Gastroesophageal sphincter (tissue), 4 donors: ENCODE measurements at places on chromosomes 12 and 14. TPM values are rescaled to one million over a fixed set of nuclear protein-coding genes. Genes with fewer than 3 reads are reported as not detected.
A peak's percentile ranks its signal among the peaks of the same experiment; 100 is the strongest.

GRCh38 chr12:121713257-121713777, 765 bp downstream of the TMEM120B start:
- ATAC-seq = peak; percentile 37

DNA sequence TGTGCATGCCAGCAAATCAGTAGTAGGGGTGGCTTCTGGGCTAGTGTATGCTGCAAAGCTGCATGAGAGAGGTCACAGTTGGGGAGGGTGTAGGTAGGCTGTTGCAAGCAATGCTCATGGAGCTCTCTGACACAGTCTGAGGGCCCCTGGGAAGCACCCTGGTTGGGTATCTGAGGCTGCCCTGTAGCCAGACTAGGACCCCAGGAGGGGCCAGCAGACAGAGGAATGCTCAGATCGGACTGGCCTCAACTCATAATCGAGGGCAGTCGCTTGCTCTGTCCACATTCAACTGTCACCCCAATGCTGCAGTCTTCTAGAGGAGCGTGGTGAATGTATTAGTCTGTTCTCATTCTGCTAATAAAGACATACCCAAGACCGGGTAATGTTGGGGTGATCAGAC, 204.0 kb upstream of the ALG10 start:
- no peak for ATAC-seq

DNA sequence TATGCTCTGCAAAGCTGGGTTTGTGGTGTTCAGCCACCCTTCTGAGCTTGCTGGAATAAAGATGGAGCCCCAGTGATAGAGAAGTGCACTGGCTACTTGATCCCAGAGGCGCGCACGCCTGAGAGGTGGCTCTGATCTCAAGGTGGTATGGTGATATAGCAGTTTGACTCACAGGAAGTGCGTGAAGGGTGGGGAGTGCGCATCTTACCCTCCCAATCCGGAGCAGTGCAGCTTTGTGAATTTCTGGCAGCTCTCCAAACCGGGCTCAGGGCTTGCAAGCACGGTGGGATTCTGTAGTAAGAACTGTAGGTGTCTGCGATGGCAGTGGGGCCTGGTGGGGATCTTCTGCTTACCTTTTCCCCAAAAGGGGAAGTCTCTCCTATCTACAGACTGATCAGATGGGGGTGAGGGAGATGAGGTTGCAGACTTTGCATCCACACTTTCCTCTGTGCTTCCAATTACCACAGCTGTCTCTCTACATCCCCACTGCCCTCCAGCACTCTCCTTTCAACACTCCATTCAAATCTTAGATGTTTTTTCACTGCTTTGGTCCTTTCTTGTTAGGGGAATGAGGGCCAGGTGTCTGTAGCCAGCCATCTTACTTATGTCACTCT, 197.4 kb upstream of the SLC38A2 start:
- no peak for ATAC-seq

The DPPA3 gene
- total RNA-seq = not detected

- no peak for ATAC-seq
Measured at GRCh38 chr14:99333841-99334635, 62.0 kb upstream of the BCL11B start.

- no peak for ATAC-seq
Measured at GRCh38 chr14:72738161-72738611, 155.7 kb downstream of the DPF3 start.

GRCh38 chr12:75727577-75727976, 216.2 kb upstream of the KRR1 start:
- ATAC-seq = no peak

The NRXN3 gene
- 113 TPM for total RNA-seq

DNA sequence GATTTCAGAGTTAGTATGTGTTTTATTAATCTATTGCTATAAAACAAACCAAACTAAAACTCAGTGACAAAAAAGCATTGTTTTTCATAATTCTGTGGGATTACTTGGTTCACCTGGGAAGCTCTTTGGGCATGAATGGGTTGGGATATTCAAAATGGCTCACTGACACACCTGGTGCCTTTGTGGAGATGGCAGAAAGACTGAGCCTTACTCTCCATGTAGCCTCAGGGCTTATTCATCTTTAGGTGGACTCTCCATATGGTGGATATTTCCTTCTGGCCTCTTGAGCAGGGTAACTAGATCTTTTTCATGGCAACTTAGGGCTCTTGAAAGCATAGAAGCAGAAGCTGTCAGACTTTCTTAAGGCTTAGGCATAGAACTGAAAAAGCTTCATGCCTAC, 1102.8 kb upstream of the SEL1L start:
- no peak for ATAC-seq
